SK-N-SH (cell line): ENCODE measurements at places on chromosomes 1 and 21.

GRCh38 chr1:117802531-117803257, 126.7 kb downstream of the GDAP2 start:
- DNase-seq: no peak

- DNase-seq: no peak
Measured at GRCh38 chr1:198909973-198910372, 271.1 kb downstream of the PTPRC start.

DNA sequence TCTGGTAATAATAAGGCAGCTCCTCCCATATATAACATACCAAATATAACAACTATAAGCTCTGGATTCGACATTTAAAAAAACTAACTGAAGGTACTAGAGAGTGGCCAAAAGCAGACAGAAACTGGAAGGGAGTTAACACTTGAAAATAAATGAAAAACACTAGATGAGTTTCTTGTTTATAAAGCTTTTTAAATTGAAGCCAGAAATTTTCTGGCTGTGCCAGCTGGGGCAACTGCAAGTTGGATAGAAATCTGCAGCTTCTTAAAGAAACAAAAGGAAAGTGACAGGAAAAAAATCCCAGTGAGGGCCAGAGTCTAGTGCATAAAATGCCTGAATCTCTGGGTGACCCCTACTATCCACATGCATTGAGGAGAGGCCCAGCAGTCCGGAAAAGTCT, 432.7 kb downstream of the SMYD3 start:
- DNase-seq: no peak

GRCh38 chr1:118007391-118007790, 77.9 kb downstream of the WDR3 start:
- no peak for DNase-seq

DNA sequence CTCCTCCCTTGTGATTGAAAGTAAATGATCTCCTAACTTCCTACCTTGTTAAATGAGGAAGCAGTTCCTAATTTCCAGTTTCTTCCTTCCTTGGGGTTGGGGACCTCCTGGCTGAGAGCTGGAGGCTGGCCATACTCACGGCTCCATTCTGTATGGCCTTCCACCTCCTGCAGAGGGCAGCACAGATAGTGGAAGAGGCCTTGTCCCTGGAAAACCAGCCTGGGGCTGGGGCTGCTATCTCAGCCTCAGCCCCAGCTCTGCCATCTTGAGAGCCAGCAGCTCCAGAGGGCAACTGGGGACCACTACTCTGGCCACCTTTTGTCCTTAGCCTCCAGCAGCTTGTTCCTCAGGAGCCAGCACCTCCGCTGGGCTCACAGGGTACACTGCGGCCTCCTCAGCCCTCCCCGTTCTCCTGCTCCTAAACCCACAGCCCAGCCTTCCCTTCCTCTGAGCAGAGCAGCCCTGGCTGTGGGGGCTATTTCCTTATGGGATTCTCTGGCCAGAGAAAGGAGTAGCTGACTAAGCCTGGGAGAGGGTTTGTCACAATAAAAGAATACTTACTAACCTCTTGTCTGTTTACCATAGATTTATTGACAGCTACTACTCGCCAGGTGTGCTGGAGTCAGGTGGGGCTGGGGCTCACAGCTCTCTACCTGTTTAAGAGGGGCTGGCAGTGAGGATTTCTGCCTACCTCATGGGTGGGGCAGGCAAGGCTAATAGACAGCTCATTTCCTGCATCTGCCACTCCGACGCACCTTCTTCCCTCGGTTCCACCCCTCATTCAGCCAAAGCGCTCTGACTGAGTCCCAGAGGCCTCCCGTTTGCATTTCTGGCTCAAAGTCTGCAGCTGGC, 6.3 kb downstream of the TMEM234 start:
- DNase-seq: peak; percentile 79

DNA sequence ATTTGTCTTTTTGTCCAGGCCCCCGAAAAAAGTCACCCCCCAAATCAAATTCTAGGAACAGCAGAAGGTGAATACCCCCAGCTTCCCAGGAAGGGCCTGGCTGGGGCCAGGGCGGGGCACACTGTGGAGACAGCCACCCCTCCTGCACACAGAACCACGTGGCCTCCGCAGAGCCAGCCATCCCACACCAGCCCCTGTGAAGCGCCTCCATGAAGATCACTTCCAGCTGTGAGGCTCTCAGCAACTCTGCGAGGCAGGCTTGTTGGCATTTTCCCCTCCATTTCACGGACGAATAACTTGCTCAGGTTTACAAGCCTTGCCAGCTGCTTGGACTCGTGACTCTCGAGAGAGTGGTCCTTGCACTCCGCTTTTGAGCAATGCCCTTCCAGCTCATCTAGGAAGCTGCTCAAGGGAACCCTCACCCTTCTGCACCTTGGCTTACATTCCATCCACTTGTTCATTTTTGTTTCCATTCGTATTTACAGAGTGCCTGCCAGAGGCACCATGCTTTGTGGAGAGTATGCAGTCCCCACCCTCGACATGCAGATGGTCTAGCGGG, 48.2 kb downstream of the SYT6 start:
- DNase-seq: no peak
